ENCODE measurements at places on chromosomes 1 and 21. TPM values are rescaled to one million over a fixed set of nuclear protein-coding genes. Genes with fewer than 3 reads are reported as not detected.
A peak's percentile ranks its signal among the peaks of the same experiment; 100 is the strongest.

DNA sequence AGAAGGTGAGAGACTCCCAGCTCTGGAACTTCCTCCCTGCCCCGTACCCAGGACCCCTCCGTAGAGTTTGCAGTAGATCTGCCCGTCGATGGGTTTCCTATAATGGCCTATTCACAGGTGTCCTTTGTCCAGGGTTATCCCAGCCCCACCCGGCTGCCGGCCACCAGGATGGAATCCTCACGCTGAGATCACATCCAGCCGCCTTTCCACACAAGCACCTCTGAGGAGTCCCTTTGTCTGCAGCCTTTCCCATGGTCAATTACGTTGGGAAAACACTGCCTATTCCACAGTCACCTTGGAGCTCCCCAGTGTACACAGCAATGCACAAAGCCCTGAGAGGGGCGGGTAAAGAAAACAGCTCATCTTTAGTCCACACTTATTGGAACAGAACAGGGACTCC is 190.0 kb upstream of the EDN2 start:
- no peak for DNase-seq

DNA sequence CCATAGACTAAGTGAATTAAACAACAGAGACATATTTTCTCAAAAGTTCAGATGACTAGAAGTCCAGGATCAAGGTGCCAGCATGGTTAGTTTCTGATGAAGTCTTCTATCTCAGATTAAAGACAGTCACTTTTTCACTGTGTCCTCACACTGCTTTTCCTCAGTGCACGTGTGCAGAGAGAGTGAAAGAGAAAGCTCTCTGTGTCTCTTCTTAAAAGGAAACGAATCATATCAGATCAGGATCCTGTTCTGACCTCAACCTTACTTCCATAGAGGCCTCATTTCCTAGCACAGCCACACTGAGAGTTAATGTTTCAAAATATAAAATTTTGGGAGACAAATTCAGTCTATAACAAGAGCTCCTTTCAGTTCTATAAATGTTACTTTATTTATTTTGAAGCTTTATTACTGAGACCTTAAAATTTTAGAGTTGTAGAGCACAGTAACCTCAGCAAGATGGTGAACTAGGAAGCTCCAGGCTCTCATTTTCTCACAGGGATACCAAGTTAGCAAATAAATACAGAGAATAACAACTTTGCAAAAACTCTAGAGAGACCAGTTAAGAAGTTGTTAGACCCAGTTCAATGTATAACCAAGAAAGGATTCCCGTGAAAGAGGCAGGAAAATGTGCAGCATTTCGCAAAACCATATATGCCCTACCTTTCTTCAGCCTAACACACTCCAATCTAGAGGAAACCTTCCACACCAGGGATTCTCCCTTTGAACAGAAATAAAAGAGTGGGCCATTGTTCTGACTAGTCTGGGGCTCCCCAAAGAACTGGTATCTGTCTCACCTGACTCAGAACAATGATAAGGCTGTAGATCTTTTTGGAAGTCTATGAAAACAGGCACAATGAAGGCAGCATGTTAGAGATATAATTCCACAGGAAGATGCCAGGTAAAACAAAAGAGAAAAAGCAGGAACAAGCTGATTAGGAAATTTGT is 372.2 kb downstream of the MRPL39 start:
- DNase-seq: no peak

GRCh38 chr1:171566467-171566866 is 55.6 kb upstream of the MYOCOS start:
- no peak for DNase-seq

DNA sequence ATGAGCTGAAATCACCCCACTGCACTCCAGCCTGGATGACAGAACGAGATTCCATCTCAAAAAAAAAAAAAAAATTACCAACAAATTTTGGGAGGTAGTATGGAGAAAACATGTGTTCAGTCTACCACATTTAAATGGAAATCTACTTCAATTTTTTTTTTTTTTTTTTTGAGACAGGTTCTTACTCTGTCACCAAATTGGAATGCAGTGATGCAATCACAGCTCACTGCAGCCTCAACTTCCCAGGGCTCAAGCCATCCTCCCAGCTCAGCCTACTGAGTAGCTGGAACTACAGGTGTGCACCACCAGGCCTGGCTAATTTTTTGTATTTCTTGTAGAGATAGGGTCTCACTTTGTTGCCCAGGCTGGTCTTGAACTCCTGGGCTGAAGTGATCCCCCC is 82.1 kb downstream of the GFI1 start:
- DNase-seq: no peak

GRCh38 chr21:38905328-38905727 is 99.6 kb downstream of the ETS2 start:
- no peak for DNase-seq

- no peak for DNase-seq
Measured at GRCh38 chr1:30976143-30976542, 67.6 kb upstream of the SDC3 start.

DNA sequence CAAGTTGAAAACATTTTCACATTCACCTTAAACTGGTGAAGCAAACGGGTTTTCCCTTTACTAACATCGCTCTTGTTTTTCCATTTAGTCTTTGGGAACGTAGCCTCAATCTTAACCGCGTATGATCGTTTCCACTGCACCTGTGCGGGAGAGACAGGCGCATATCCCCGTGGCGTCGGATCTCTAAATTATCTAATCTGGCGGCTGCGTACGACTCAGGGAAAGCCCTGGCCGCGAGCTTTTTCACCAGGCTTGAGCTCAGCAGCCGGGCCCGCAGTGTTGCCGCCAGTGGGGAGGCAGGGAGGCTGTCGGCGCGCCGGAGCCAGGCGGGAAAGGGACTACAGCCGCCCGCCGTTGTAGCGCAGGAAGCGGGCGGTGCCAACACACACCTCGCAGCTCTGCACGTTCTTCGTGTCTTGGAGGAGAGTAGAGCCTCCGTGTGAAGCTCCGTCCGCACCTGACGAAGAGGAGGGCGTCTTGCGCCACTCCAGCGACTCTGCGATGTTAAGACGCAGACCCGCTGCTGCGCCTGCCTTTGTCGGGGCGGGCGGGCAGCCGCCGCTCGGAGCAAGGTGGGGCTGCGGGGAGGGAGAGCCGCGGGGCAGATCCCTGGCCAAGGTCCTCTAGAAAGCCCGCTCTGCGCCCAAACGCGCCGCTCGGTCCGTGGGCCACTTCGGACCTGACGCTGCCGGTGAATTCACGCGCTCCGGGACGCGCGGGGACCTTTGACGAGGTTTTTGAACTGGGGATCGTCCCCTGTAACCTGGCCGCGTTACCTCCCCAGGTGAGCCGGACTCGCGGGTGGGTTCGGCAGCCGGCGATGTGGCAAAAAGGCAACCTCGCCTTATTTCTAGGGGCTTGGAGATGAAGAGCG is 18.5 kb upstream of the TBX15 start:
- no peak for DNase-seq

DNA sequence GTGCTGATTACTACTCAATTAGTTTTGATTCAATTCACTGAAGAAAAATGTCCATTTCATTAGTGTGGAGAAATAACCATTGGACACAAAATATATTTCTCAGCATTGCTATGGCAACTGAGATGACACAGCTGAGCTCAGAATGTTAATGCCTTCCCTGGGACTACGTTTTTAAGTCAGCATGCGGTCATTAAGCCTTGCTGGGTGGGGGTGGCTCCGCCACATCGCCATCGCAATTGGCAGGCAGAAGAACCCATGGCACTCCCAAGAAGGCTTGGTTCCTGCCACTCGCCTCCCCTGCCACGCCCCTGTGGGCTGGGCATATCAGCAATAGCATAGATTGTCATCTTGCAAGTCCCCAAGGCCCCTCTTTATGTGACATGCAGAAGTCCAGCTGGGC is 256.7 kb upstream of the CAMK1G start:
- DNase-seq: no peak

GRCh38 chr1:7721940-7722669 is 49.0 kb upstream of the VAMP3 start:
- no peak for DNase-seq

GRCh38 chr1:46303872-46304326 is 401 bp downstream of the UQCRH start:
- no peak for DNase-seq

DNA sequence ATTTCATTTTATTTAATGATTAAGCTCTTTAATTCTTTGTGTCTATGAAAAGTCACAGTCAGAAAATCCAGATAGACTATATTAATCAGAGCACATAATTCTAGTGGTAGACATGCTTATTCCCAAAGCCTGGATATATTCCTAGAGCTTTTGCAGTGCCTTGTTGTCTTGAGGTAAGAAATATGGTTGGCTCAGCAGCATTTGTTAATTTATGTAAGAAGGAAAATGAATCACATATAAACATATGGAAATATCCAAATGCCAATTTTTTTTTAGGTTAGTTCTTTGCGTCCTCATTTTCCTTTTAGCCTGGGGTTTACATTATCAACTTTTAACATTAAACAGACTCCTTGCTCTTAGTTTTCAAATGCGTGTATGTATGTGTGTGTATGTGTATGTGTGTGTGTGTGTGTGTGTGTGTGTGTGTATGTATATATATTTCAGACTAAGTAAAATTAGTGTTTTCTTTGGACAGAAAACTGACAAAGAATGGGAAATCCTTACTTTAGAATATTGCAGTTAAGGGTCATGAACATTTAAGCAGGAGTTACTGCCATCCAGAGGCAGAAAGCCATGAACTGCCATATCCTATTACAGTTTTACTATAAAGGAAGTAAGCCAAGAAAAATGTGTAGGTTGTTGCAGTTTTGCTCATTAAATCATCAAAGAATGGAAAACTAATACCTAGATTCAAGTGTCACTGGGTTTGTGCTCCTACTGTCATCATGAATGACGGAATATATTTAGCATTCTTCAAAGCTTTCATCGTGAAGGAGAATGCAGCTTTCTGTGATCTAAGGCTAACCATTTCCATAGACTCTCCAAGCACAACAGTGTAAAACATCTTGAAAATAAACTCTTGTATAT is 477.1 kb upstream of the NR5A2 start:
- no peak for DNase-seq

- peak; percentile 33 for DNase-seq
Measured at GRCh38 chr21:42997053-42997452, 22.7 kb downstream of the PKNOX1 start.

DNA sequence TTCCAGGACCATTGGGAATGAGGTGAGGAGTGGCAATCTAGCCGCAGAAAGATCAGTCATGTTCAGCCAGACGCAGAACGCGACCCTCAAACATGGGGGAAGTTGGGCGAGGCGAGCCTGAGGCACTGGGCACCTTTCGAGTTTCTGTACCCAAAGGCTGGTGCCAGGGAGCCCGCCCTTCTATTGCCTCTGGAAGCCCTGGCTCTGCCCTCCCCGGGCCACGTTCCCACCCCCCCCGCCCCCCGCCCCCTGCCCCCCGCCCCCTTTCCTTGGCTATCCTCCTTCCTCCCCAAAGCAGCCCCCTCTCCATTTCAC is 2.2 kb upstream of the ZBTB7B start:
- DNase-seq: no peak

DNA sequence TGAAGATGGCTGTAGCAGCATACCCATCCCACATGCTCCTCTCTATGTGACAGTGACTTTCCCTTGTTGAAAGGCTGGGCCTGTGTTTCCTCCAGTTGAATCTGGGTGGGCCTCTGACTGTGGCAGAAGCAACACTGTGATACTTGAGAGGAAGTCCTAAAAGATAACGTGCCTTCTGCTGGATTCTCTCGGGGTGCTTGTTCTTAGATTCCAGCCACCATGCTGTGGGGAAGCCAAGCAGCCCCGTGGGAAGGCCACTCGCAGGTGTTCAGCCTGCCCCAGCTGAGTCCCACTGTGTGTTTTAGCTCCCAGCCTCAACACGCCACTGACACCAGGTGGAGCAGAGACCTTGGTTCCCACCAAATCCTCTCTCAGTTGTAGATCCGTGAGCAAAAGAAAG is 31.5 kb downstream of the TRAPPC10 start:
- DNase-seq: no peak

DNA sequence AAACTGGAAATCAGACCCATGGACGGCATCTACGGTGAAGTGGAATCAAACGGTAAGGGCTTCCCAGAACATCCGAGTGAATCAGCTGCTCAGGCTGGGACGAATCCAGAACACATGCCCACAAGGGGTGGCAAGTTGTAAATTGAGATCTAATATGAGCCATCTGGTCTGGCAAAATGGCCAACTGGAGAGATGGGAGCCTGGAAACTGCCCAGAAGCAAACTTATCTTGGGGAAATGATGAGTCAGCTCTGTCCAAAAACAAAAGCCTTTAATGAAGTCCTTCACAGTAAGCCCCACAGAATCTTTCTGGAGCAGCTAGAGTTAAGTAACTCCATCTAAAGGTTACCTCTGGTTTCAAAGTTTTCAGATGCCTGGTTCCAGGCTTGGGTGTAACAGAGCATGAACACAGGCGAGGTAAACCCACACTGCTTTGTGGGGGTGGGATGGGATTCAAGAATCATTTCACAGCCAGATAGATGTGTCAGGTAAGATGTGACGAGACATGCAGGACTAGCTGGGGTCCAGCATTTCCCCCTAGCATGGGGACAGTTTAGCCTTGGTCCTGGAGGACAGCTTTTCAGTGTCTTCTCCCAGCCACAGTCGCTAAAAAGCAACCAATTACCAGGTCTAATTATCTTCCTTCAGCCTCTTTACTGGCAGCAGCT is 10.5 kb upstream of the SRP9 start:
- DNase-seq: no peak

GRCh38 chr1:42753070-42753469 is 13.0 kb upstream of the CLDN19 start:
- no peak for DNase-seq

DNA sequence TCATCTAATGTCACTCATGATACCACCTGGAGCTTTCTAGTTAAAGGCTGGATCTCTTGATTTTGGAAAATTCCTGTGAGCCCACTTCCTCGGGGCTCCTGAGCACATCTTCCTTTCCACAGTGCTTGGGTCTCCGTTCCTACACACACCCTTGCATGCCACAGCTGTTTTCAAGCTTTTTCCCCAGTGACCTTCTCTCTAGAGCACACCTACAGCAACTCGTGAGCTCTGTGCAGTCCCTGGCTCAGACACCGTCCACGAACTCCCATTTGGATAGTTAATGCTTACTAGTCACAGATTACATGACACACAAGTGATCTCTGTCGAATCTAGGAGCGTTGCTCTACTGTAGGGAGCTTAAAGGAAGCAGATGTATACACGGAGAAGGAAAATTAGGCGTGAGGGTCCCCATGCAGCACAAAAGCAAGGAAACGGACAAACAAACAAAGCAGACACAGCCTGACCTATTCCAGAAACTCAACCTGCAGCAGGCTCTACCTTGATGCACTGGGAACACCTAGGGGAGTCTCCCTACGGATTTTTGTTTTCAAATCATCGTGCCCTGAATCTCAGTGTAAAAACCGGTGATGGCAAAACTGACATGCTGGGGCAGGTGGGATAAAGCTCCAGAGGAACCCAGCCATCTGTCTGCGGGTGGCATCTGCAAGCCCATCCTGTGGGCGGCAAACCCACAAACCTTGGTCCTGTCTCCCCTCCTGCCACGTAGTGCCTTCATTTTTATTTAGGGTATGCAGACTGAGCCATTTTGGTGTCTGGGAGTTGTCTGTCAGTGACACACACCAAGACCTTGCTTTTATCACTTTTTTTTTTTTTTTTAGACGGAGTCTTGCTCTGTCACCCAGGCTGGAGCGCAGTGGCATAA is 177.8 kb downstream of the RUNX1 start:
- no peak for DNase-seq

YTHDF2 gene
- 80.1 TPM for total RNA-seq

PKLR gene
- total RNA-seq: not detected

AMPD1 gene
- total RNA-seq: not detected

TMPRSS2 gene
- total RNA-seq: not detected

C8A gene
- not detected for total RNA-seq

COA7 gene
- 18.7 TPM for total RNA-seq

Measured in activated CD4-positive, alpha-beta memory T cell treated with anti-CD3 and anti-CD28 coated beads for 36 hours (primary cell).